Fibroblast of pulmonary artery (primary cell): ENCODE measurements at places on chromosomes 12 and 14.

DNA sequence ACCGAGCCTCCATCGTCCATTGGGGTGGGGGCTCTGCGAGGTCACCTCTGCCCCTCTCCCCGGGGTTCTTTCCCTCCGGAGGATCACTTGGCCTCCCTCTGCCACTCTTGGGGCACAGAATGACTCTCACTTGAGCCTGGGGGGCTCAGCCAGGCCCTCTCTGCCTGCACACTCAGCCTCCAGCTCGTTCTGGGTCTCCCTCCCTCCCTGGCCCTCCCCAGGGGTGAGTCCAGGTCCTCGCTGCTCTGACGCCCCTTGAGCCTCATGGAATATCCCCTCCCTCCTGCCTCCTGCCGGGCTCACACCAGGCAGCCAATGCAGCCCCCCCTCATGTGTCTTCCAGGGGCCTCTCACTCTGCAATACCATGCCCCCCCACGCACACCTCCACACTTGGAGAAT lies 17.7 kb upstream of the SFSWAP start:
- DNase-seq: no peak

DNA sequence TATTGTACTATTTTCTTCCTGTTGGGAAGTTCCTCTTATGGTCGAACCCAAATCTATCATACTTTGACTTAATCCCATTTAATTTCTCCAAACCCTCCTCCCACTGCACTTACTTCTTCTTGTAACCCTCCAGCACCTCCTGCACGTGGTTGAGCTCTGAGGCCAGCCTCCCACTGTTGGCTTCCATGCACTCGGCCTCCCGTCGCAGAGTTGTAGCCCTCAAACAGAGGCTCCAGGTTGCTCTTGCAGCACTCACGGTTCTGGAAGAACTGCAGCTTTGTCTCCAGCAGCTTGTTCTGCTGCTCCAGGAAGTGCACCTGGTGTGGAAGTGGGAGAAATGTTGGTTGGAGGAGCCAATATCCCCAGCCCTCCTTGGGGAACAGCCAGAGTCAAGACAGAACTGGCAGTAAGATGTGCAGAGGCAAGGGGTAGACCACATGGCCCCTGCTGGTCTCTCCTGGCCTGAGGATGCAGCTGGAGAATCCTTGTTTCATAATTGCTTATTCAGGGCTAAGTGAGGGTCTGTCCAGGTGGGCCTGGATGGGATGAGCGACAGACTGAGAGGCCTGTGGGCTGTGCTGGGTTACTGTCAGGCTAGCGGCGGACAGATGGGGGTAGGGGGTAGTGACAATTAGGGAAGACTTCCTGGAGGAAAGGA lies 18.4 kb upstream of the KRT86 start:
- DNase-seq: no peak

DNA sequence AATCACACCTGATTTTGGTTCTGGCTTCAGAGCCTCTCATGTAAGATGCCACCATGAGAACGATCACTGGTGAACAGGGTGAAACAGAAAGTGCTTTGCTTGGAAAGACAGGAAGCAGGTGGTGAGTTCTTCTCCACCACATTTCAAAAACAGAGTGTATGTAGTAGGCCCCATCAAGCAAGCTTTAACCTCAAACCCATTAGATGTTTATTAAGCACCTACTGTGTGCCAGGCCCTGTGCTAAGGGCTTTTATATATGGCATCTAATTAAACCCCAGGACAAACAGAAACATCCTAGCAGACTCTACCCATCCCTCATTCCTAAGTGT lies 47.8 kb upstream of the MED13L start:
- no peak for DNase-seq

DNA sequence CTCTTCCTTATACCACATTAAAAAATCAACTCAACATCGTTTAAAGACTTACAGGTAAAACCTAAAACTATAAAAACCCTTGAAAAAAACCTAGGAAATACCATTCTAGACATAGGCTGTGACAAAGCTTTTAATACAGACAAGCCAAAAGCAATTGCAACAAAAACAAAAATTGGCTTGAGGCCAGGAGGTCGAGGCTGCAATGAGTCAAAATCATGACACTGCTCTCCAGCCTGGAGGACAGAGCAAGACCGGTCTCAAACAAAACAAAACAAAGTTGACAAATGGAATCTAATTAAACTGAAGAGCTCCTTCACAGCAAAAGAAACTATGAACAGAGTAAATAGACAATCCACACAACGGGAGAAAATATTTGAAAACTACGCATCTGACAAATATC lies 1057.8 kb downstream of the FSCB start:
- peak; percentile 38 for DNase-seq

DNA sequence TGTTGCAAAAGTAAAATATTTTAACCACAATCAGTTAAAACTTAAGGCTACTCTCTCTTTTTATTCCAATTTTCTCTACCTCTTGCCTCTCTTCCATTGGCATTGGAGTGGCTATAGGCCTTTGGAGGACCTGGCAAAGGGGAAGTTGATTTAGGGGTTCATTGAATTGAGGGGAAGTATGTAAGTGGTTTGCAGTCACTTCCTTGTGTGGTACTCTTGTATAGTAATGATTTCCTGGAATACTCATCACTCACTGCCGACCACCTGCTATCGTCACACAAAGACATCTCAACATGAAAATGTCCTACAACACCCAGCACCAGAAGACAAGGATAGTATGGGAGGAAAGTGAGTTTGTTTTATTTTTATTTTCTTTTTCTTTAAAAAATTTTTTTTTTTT lies 45.7 kb upstream of the CPM start:
- DNase-seq: no peak

DNA sequence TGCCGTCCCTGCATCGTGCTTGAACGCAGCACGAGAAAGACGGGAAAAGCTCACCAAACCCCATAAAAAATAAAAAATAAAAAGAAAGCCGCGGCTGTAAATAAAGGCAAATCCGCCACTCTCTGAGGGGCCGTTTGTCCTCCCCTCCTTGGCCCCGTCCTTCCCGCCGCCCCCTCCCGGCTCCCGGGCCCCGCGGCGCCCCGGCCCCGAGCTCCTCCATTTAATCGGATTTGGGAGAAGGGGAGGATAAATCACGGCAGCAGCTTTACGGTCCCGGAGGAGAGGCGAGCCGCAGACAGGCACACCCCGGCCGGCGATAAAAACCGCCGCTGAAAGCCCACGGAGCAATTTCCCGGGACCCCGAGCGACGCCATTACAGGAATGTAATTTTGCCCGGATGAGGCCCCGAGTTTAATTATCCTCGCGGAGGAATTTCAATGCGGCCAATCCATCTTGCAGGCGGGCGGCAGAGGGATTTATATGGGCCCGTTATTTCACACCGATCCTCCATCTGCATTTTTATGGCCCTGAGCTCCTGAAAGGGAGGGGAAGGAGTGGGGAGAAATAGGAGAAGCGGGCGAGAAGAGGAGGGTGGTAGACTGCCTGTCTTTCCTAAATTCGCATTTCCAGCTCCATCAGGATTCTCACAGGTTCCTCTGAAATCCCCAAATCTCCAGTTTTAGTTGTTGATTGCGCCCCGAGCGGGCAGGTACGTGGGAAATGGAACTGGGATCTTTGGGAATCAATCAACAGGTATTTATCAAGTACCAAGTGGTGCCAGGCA lies 1.3 kb upstream of the ATP5MC2 start:
- DNase-seq: peak; percentile 25
